NCI-H1092 (cell line): ENCODE measurements at places on chromosomes 13 and 19.
A peak's percentile ranks its signal among the peaks of the same experiment; 100 is the strongest.

GRCh38 chr19:6038634-6039405 is 60.9 kb upstream of the RANBP3 start:
- DNase-seq, result no peak

DNA sequence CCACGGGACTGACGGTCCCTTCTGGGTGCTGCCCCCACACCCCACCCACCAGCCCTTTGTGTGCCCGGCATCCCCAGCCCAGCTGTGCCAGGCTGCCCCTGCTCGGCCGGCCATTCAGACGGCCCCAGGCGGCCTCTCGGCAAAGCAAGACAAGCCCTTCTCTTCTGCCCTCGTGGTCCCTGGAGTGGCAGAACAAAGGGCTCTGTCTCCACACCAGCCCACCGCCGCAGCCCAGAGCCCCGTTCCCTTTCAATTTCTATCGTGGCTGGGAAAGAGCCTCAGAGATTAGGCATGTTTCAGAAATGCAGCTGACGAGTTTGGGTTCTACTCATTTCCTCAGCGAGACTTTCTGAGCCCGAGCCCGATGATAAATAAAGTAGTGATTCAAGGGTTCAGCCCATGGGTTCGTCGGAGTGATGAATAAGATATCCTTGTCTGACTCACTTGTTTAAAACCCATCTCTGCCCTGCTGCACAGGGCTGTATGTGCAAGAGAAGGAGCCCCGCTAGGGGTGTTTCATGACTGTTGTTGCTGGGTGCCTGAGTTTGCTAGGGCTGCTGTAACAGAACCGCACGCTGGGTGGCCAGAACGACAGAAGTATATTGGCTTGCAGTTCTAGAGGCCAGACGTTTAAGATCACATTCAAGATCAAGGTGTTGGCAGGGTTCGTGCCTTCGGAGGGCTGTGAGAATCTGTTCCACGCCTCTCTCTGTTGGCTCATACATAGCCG is 4.3 kb downstream of the MYO9B start:
- DNase-seq, result peak; percentile 23

- DNase-seq, result no peak
These were observed 8.3 kb downstream of the CACTIN start for GRCh38 chr19:3618144-3618810.

DNA sequence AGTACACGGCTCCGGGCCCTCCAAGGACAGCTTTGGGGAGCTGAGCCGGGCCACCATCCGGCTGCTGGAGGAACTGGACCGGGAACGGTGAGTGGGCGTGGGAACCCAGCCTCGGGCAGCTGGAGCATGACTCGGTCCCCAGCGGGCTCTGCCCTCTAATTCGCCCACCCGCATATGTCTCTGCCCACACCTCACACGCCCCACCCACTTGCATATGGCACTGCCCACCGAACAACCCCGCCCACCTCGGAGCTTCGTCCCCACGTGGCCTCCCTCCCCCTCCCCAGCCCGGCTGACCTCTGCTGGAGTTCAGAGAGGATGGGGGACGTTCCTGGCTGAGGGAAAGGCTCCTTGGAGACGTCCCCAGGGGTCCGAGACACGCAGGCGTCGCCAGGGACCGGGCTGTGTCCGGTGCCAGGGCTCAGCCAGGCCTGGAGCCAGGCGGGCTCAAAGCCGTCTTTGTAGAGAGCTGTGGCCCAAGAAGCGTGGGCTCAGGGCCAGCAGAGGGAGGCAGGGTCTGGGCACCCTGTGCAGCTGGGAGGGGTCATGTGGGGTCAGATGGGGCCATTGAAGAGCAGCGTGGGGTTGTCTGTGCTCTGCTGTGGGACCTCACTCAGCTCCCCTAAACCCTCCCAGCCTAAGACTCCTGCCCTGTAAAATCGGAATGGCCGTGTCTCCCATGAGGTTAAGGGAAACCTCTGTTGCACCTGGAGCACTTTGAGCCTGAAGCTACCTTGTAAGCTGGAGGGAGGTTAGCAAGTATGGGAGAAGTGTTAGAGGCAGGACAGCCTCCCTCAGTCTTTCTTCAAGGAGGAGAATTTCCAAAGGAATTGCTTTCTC is 3.8 kb downstream of the APC2 start:
- DNase-seq, result peak; percentile 18

GRCh38 chr13:51916962-51917361 is 55.2 kb downstream of the CCDC70 start:
- no peak for DNase-seq

- peak; percentile 49 for DNase-seq
These were observed 79.3 kb downstream of the KDM4B start for GRCh38 chr19:5048091-5048726.

DNA sequence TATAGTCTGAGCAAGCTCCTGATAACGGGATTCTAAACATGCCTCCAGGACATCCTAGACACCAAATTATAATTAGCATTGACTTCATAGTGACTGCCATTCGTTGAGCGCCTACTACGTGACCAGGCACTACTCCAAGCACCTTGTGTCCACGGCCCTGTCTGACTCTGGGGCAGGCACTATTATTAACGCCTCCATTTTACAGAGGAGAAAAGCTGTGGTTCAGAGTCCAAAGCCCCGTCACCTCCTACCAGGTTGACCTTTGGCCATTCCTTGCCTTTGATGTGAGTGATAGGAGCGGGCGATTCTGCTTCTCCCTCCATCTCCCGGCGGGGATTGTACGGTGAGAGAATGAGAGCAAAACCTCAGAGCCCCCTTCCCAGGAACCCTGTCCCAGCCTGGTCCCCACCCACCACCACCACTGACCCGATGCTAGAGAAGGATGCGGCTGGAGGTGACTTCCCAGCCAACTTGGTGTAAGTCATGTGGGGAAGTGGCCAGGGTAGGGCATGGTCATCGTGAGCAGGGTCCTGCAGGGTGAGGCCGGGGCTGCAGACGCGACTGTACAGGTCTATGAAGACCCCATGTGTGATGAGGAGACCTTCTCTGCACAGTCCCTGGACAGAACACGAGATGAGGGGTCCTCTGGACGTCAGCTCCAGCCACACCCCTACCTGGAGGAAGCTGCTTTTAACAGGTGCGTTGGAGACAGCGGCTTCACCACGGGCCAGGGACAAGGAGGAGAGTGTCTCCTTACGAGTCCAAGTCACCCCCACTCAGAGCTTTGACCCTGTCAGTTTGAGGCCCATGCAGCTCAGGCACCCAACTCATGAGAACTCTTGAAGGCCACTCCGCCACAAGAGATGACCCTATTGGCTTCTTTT is at the start of gene IGSF23:
Gene IGSF23 (plus strand): TSS at position 269 of the 884 bp plus-strand sequence. CDS start 83 bp downstream, at position 352.
- DNase-seq, result no peak

DNA sequence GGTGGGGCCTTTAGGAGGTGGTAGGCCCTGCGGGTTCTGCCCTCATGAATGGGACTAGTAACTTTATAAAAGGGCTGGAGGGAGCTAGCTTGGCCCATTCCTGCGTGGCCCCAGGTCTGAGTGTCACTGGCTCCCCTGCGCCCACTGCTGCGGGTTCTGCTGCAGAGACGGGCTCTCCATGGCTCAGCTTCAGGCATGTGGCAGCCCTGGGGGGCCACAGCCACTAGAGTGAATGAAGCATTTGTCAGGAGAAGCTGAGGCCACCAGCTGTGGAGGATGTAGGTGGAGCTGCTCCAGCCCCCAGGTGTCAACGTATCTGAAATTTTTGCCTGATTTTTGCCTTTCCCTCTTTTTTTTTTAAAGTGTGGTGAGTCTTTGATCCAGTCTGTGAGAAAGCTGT is 119.1 kb downstream of the SOX1 start:
- DNase-seq, result no peak

- no peak for DNase-seq
These were observed 13.4 kb upstream of the ZFP28 start for GRCh38 chr19:56525214-56525860.

DNA sequence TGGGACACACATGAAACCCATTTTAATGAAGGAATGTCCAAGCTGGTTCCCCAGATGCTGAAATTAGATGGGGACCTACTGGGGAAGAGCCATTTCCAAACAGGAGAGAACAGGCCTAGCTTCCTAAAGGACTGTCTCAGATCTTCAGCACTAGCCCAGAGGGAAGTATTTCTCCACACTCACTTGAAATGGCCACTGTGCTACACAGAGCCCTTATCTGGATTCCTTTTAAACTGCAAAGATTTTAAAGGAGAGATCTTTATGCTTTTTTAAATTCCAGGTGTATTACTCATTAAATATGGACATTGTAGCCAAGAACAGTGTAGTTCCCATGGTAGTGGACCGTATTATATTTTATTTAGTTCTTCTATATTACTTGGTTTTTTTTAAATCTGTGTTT is 255.3 kb downstream of the SHISA2 start:
- DNase-seq, result no peak

DNA sequence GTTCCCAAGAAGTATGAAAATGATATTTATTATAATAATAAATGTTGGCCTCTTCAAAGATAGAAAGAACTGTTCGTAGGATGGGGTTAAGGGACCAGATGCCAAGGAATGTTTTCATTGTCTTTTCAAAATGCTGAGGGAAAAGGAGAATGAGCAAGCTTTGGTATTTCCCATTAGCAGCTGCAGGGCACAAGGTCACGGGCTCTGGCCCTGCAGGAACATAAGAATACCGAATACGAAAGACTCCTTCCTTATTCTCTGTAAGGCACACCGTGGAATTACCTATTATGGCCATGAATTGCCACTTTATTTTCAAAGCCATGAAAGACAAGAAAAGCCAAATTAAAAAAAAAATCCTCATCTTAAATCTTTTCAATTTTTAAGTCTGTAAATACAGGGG is 49.6 kb upstream of the OLFM4 start:
- DNase-seq, result no peak

DNA sequence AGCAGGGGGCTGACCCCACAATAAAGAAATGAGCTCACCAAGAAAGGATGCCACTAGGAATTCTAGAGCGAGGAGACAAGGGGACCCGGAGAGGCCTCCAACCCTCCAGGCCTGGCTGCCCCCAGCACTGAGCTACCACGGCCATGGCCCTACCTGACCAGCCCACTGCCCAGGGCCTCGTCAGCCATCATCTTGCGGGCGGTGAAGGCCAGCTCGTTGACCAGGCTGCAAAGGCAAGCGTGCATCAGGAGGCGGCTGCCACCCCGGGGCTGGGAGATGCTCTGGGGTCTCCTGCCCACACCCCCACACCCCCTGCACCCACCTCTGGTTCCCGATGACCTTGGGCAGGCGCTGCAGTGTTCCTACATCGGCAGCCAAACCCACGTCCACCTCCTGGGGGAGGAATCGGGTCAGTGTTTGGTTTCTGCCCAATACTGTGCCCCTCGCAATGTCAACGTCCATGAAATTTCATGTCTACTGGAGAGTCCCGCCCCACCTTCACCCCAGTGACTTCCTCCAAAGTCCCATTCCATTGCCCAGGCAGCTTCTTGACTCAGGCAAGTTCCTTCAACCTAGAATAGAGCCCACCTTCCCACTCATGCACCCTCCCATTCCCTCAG is 3.5 kb upstream of the LGALS4 start:
- no peak for DNase-seq

- DNase-seq, result no peak
These were observed 41.1 kb downstream of the COL4A1 start for GRCh38 chr13:110265682-110266430.
